IMR-90 (cell line): ENCODE measurements at places on chromosomes 6 and 20.
A peak's percentile ranks its signal among the peaks of the same experiment; 100 is the strongest.

DNA sequence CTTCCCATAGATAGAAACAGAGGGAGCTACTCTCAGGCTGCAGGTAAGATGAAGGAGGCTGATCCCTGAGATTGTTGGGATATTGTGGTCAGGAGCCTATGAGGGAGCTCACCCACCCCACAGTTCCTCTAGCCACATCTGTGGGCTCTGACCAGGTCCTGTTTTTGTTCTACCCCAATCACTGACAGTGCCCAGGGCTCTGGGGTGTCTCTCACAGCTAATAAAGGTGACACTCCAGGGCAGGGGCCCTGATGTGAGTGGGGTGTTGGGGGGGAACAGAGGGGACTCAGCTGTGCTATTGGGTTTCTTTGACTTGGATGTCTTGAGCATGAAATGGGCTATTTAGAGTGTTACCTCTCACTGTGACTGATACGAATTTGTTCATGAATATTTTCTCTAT, 2.8 kb downstream of the HLA-F start:
- DNase-seq: no peak

DNA sequence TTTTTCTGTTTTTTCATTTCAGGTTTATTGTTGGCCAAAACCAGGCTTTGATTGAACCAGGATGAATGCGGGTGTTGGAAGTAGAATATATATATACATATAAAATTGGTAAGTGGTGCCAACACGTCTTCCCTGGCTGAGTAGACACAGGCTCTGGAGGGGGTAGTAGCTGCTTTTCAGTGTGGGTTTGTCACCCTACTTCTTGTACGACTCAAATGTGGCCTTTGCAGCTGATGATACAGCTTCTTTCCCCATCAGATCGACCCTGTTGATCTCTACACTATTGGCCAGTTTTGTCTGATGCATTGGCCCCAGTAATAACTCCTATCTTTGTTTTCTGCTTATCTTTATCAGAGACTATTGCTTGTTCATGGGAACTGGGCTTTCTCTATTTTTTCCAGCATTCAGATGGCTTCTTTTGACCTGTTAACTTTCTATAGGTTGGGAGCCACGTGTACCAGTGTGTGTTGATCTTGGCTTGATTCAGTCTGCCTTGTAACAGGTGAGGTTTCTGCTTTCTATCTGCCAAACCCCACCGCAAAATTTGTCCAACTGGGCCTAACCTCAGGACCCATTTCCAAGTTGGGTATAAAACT, 2.7 kb upstream of the ZNFX1 start:
- DNase-seq: no peak

DNA sequence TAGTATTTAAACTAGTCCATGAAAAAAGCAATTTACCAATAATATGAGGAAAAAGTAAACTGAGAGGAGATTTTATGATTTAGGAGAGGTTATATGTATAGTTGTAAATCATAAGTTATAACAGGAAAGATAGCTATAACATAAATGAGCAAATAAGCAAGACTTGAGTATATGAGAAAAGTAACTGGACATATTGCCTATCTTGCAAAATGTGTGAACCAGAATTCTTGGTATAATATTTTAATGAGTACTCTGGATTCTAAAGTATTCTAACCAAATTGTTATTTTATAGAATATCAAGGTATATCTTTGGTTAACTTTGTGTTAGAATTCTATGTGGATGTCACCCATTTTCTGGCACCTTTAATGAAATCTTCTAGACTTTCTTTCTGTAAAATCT, 124.6 kb downstream of the PHF3 start:
- no peak for DNase-seq

GRCh38 chr6:14235653-14236356, 118.2 kb downstream of the CD83 start:
- DNase-seq: no peak

GRCh38 chr6:37576336-37576737, 76.6 kb upstream of the CCDC167 start:
- peak; percentile 88 for DNase-seq

DNA sequence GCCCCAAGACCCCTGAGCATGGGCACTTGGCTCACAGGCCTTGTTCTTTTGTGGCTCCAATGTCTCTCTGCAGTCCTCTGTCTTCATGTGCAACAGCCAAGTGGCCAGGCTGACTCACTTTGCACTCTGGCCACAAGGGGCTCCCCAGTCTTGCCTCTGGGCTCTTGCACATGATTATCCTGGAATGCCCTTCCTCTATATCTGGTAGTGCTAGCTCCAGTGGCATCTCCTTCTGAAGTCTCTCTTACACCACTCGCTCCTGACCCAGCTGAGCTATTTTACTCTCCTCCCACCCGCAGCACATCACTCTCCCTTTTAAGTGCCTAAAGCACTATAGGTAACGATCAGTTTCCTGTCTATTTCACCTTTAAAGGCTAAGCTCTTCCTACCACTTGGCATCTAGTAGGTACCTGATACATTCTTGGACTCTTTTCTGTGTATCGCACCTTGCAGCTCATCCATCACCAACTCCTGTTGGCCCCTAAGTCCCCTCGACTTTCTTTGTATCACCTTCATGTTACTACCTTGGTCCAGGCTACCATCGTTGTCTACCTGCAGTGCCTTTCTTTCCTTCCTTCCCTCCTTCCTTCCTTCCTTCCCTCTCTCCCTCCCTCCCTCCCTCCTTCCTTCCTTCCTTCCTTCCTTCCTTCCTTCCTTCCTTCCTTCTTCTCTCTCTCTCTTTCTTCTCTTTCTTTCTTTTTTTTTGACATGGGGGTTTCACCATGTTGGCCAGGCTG, 211.9 kb upstream of the RNF24 start:
- peak; percentile 73 for DNase-seq

GRCh38 chr6:157162766-157163433, 160.4 kb downstream of the TMEM242 start:
- no peak for DNase-seq

GRCh38 chr6:5941188-5941587, 65.5 kb downstream of the NRN1 start:
- DNase-seq: no peak

- no peak for DNase-seq
Observed at GRCh38 chr6:101167638-101168037, 225.9 kb upstream of the GRIK2 start.
